ENCODE measurements at places on chromosomes 13 and 19.

GRCh38 chr13:98291658-98292057, 114.6 kb upstream of the RNF113B start:
- peak; percentile 9 for DNase-seq

GRCh38 chr13:19589312-19589711, 28.0 kb upstream of the TPTE2 start:
- DNase-seq, result no peak

DNA sequence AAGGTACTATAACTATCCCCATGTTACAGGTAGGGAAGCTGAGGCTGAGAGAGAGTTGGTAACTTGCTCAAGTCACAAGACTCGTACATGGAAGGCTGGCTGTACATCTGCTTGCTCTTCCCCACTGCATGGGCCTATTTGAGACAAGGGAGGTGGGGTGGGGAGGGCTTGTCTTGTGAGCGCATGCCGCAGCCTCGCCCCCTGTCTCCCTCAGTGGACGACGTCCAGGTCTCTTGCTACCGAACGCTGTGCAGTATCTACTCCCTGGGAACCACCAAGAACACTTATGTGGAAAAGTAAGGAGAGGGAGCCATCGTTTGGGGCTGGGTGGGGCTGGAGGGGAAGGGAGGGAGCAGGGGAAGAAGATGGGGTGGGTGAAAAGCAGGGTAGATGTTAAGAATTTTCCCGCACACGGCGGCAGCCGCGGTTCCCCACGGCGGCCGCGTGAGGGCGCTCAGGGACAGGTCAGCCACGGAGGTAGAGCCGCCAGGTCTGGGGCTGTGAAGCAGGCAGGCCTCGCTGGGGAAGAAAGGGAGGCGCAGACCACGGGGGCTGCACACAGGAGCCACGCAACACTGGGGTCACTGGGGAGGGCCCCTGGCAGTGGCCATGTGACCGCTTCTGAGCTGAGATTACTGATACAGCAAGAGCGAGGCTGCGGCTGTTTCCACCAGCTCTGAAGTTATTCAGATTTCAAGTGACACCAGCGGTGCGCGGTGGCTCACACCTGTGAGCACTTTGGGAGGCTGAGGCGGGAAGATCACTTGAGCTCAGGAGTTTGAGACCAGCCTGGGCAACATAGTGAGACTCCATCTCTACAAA, 81.5 kb downstream of the RYR1 start:
- peak; percentile 63 for DNase-seq

GRCh38 chr13:30585748-30586262, 31.9 kb upstream of the USPL1 start:
- no peak for DNase-seq

DNA sequence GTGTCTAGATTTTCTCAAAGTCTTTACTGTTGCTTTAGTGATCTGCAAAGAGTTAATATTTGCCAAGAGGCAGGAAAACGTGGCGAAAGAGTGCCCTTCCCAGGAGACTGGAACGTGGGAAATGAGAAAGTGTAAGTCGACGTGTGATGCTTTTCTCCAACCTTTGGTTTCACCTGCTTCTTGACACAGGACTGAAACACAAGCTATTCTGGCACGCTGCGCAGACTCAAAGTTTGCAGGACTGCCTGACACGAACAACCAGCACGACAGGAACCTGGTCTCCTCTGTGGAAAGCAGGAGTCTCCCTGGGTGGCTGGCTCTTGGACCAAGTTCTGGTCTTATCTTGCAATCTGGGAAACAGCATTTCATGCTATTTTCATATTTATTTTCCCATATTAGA, 28.6 kb downstream of the RFXAP start:
- DNase-seq, result no peak

GRCh38 chr13:98478189-98479129, 98.4 kb downstream of the STK24 start:
- no peak for DNase-seq

DNA sequence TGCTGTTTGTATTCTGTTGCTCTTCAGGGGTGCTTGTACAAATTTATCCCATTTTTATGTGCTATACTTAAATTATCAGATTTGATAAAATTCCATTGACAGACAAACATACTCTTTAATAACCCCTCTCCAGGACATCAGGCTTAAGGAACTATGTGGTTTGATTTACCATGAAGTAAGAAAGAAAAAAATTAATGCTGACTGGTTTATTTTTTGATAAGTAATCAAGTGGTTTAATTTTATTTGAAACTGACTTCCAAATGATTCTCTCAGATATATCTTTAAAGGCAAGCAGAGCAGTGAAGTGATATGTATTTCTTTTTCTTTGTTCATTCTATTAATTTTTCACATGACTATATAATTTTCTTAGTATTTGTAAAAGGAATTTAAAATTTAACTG, 1168.1 kb downstream of the OLFM4 start:
- no peak for DNase-seq

DNA sequence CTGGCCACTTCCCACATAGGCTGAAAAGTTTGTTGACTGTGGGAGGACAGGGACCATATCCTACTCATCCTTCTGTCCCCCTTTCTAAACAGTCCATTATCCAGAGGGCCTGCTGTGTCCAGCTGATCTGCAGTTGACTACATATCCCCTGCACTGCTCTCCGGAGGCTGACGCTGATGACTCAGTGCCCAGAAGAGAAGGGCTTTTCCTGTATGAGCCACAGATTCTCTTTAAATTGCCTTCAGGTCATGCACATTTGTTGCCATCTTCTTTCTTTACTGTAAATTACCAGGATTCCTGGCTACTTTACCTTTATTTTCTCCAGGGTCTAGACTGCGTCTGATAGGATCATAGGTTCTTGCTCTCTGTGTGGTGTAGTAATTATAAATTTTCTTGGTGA, 125.2 kb downstream of the LACC1 start:
- DNase-seq, result no peak

DNA sequence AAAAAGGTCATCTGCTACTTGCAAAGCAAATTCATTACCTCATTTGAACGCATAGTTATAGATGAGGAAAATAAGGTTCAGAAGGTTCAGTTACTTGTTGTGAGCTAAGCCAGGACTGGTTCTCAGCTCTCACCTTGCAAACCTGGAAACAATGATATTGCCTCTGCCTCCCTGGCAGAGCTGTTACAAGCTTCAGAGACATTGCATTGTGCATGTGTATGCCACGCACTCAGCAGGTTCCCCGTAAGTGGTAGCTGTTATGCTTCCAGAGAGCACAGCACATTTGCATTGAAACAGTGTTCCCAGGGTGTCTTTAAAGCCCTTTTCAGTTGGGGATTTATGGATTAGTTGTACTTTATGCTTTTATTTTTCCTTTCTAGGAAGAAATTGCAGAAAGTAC, 80.6 kb downstream of the DGKH start:
- DNase-seq, result no peak

DNA sequence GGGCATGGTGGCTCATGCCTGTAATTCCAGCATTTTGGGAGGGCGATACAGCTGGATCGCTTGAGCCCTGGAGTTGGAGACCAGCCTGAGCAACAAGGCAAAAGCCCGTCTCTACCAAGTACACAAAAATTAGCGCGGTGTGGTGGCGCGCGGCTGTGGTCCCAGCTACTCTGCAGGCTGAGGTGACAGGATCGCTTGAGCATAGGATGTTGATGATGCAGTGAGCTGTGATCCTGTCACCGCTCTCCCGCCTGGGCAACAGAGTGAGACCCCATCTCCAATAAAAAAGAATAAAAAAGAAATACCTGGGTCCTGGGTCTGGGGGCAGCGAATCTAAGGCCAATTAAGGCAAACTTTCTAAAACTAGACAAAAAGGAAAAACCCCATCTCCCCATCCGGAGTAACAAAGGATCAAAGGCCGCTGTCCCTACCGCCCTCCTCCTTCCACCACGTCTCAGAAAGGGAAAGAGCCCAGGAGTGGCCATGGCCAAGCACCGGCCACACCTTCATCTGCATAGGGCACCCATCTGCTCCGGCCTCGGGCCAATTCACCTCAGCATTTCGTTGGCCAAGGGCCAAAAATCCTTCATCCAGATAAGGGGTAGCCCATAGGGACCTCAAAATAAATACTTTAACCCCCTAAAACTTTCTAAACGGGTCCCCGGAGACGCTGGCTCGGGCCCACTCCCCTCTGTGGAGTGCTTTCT, 851 bp downstream of the ZNF320 start:
- DNase-seq, result no peak

DNA sequence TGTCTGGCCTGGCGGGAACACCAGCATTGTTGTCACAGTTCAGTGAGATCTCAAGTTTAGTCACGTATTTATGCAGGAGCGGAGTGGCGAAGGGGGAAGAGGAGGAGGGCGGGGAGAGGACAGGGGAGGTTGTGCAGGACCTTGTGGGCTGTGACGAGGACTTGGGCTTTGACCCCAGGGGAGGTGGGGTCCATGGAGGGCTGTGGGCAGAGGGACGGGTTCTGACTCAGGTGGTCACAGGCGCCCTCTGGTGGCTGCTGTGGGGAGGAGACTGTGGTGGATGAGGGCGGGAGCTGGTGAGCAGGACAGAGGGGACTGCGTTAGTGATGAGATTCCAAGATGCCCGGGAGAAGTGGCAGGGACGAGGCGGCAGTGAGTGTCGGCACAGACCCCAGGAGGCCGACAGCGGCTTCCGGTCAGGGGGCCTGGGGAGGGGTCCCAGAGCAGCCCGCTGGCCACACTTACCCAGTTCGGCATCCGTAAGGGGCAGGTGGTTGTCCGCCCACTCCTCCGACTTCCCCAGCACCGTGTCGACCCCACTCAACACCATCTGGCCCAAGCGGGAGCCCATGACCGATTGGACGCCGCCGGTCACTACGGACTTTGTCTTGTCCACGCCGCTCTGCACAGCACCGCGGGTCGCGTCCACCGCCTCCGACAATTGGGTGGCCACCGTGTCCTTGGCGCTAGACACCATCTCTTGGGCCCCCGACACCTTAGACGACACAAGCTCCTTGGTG, 15.7 kb downstream of the PLIN3 start:
- peak; percentile 77 for DNase-seq

GRCh38 chr13:97719736-97720135, 233.7 kb upstream of the IPO5 start:
- DNase-seq, result no peak

DNA sequence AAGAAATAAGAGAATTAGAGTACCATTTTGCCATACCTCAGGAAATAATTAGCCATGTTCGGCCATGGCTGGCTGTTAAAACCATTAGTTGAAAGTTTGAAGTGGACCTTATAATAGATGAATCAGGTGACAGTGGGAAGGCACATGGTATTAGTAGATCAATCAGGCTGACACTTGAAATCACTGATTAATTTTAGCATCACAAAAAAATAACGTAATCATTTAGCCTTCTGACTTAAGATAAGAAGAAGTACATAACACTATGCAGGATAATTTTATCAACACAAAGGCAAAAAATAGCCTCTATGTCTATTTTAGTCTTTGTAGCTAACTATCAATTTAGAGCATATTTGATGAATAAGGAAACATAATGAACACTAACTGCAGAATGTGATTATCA, 615.5 kb downstream of the PCDH17 start:
- DNase-seq, result no peak

GRCh38 chr13:101511766-101512165, 59.3 kb downstream of the ITGBL1 start:
- no peak for DNase-seq

DNA sequence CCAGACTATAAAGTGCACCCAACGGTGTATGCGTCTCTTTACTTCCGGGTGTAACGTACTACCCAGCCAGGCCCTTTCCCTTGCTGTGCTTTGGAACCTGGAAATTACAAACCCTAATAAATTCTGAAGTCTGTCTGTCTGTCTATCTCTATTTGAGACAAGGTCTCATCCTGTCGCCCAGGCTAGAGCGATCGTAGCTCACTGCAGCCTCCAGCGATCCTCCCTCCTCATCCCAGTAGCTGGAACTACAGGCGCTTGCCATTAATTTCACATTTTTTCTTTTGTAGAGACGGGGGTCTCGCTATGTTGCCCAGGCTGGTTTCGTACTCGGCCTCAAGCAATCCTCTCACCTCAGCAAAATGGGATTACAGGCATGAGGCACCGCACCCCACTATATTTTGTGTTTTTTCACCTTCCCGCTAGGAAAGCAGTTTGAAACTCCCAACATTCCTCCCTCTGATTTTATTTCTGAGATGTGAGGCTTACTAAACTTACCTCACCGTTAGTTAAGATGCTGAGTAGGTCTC, 469 bp upstream of the RNF6 start:
- DNase-seq, result no peak

DNA sequence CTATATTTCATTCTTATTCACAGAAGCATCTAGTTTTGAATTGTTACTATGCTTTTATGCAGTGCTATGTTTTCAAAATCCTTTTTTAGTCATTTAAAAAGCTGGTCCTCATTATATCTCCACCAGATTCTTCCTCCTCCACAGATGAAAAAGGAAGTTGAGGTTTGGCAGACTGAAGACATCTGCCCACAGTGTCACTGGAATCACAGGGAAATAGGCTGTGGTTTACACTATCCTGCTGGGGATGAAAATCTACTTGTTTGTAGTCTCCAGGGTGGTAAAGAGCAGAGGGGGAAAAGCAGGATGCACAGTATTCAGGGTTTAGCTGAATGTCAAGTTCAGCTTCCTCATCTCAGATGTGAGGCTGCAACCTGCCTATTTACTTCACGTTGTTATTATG, 351.2 kb downstream of the DNAJC15 start:
- no peak for DNase-seq

- no peak for DNase-seq
Measured at GRCh38 chr19:51712461-51713081, 11.2 kb downstream of the HAS1 start.

DNA sequence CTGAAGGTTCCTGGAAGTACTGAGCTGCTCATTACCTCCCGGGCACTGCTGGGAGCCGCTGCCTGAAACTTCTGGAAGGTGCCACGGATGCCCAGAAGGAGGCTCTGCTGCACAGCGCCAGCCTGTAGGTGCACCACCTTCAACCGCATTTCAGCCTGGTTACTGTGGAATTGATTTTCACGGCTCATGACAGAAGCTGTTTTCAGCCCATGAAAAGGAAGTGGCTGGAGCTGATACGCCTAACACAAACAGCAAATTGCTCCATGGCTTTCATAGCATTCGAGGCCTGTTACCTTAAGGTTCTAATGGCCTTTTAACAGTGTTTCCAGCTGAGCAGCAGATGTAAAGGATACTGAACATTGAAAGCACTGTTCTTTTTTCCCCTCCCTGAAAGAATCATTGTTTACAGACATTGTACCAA, 22.0 kb downstream of the GPC6 start:
- DNase-seq, result peak; percentile 89

DNA sequence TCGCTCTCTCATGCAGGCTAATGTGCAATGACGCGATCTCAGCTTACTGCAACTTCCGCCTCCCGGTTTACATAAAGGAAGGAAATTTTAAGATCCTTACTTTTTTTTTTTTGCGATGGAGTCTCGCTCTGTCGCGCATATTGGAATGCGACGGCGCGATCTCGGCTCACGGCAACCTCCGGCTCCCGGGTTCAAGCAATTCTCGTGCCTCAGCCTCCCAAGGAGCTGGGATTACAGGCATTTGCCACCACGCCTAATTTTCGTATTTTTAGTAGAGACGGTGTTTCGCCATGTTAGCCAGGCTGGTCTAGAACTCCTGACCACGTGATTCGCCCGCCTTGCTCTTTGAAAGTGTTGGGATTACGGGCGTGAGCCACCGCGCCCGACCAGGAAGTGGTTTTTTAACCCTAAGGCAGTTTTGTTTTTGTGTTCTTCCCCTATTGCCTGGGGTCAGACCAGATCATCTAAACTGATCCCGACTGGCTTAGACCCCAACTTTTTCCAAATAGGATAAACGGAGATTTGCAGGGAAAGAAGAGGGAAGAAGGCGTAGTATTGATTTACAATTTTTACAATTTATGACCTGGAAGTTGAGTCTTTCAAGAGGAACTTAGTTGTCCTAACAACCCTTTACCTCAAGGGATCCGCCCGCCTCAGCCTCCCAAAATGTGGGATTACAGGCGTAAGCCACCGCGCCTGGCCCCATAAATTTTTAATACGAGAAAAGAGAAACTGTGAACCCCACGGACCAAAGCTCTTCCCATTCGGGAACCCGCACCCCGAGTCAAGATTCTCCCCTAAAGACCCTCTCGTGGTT, 142.0 kb downstream of the ZNF737 start:
- no peak for DNase-seq

All from NCI-H524 (cell line).